ENCODE measurements at places on chromosomes 2 and 18.

DNA sequence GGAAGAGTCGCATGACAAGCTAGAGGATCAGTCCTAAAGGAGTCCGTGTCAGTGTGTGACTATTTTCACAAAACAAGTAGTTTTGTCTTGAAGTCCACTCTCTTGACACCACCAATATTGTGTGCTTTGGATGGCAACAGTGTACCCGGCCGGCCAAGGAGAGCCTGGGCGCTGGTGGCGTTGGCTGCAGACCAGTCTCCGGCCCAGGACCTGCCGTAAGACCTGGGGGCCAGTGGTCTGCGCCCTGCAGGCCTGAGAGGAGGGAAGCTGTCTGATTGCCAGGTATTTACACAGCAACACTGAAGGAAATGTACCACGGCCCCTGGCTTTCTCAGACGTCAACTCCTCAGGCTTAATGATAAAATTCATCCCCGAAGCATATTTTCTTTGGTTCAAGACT lies 472.4 kb upstream of the SALL3 start:
- DNase-seq, result no peak

DNA sequence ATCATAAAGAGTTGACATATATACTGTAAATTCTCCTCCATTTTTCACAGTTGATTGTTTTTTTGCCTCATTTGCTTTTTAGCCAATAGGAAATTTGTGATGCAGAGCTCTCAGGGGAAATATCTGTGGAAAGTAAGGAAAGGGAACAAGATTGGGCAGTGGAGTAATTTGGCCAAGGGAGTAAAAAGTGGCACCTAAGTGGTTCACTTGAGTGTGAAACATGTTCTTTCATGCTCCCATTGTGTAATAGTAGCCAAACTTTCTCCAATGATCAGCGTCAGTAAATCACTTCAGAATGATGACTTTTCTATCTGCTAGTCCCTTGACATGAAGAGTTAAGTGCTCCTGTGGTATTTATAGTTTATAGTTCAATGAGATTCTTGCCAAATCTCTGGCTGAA lies 141.9 kb upstream of the KCNJ3 start:
- DNase-seq, result no peak

DNA sequence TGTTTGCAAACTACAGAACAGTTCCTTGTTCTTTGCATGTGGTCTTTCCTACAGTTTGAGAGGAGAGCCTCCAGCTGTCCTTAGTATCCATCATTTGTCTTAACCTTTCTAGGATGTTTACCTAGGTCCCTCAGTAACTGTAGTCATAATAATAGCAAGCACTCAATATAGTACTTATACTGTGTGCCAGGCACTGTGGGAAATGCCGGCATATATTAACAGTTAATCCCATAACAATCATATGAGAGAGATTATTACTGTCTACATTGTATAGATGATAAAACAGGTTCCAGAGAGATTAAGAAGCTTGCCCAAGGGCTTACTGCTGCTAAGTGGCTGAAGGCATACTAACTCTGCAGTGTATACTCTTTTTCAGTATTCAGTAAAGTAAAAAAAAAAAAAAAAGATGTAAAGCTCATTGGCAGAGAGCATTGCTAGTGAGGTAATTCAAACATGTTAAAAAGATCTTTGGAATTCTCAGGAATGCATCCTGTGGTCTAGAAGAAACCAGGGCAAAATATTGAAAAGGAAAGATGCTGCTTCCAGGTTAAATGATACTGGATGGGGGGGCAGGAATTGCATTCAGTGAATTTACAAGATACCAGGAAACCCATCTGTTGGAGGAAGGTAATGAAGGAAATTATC lies 72.3 kb downstream of the SPTBN1 start:
- peak; percentile 65 for DNase-seq

- DNase-seq, result no peak
Measured at GRCh38 chr2:201233812-201234662, 26.3 kb upstream of the CASP8 start.

- no peak for DNase-seq
Measured at GRCh38 chr2:218980735-218981389, 4.1 kb downstream of the FEV start.

GRCh38 chr2:175036582-175037018 lies 31.4 kb upstream of the CHN1 start:
- DNase-seq, result peak; percentile 10

- DNase-seq, result peak; percentile 54
Measured at GRCh38 chr2:43312755-43313641, 86.6 kb upstream of the ZFP36L2 start.

- peak; percentile 34 for DNase-seq
Measured at GRCh38 chr2:54348646-54349045, 92.6 kb upstream of the TSPYL6 start.

- DNase-seq, result no peak
Measured at GRCh38 chr2:236870370-236870769, 215.3 kb upstream of the COPS8 start.

DNA sequence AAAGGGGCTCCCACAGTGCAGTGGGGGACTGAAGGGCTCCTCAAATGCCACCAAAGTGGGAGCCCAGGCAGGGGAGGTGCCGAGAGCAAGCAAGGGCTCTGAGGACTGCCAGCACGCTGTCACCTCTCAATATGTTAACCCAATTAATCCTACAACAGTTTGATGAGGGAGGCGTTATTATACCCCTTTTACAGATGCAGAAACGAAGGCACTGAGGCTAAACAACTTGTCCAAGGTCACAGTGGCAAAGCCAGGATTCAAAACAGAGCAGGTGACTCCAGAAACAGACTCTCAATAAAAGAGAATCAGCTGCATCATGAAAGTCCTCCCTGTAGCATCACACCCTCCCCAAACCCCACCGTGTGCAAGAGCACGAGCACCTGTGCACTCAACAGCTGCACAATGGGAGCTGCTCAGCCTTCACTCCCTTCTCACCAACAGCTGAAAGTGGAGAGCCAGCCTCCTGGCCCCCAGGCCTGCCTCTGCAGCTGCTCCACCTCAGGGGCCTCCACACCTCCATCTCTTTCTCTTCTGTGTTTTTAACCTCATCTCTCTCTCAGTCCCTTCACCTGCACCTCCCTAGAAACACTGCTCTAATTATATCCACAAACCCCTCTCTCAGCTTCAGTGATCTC lies 8.1 kb downstream of the NPC1 start:
- no peak for DNase-seq

- DNase-seq, result no peak
Measured at GRCh38 chr2:32773448-32773808, 145.6 kb downstream of the TTC27 start.

DNA sequence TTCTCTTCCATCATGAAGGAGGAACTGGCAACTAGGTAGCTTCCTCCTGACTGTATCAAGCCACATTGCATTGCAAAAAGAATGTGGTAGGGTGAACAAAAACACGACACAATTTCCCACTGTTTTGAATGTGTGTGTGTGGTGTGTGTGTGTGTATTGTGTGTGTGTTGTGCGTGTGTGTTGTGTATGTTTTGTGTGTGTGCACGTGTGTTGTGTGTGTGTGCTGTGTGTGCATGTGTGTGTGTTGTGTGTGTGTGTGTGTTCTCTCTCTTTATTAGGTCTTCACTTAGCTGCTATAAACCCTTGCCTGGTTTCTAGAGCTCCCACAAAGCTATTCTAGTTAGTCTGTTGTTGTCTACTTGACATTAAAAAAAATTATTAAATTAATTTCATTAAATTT lies 550.0 kb upstream of the GYPC start:
- DNase-seq, result no peak

DNA sequence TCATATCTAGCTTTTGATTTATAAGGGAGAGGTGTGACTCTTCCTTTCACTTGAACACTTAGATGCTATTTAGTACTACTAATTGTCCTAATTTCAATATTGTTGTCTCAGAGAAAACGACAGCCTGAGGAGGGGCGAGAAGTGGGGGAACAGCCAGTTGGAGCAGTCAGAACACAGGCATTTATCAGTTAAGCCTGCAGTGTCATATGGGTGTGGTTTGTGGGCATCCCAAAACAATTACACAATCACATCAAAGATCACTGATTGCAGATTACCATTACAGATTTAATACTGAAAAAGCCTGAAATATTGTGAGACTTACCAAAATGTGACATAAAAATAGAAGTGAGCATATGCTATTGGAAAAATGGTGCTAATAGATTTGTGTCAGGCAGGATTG lies 15.8 kb downstream of the TMEM131 start:
- no peak for DNase-seq

DNA sequence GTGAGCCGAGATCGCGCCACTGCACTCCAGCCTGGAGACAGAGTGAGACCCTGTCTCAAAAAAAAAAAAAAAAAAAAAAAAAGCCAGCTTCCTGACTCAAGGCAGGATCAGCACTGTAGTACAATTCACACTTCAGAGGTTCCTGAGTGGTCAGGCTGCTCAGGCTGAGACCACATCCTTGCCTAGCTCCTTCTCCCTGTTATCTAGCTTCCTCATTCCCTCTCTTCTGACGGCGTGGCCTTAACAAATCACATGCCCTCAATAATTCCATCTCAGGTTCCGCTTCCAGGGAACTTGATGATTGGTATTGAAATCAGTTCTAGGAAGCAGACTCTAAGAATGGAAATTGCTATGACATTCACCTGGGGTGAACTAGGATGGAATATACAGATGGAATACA lies 29.8 kb upstream of the KDM3A start:
- DNase-seq, result no peak

GRCh38 chr2:150557020-150557600 lies 69.6 kb upstream of the RND3 start:
- no peak for DNase-seq

GRCh38 chr2:238916875-238917590 lies 69.1 kb downstream of the TWIST2 start:
- no peak for DNase-seq

- peak; percentile 61 for DNase-seq
Measured at GRCh38 chr18:45384137-45384961, 230.9 kb upstream of the SLC14A2 start.

DNA sequence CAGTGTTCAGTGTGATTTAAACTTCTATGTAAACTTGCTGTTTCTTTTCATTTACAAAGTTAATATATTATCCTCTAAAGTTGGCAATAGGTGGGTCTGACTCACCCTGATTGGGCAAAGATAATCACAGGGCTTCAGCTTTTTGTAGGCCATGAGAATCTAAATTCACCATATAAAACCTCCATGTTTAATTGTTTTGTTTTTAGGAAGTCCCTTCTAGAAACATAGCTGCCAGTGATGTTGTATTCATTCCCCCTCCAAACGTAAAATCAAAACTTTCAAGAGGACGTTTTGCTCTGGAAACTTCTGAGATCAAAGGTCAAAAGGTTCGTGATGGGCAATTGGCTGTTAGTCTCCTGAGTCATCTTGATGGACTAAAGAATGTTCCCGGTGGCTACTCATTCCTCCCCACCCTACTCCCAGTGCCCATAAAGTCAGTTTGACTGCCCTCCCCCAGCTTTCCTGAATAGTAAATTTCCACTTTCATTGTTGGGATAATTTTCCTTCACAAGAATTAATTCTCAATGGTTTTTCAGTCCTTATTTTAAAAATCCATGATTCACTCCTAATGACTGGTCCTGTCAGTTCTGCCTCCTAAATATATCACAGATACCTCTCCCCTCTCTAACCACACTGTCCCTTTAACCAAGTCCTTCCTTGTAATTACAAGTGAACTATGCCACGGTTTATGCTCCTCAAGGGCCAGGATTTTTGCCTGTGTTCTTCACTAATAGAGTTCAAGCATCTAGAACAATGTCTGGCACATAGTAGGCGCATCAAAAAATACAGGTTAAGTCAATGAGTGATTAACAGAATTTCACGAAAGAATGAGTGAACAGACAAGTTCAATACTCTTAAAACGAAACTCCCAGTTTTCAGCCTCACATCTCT lies 164.4 kb upstream of the VRK2 start:
- DNase-seq, result peak; percentile 16

DNA sequence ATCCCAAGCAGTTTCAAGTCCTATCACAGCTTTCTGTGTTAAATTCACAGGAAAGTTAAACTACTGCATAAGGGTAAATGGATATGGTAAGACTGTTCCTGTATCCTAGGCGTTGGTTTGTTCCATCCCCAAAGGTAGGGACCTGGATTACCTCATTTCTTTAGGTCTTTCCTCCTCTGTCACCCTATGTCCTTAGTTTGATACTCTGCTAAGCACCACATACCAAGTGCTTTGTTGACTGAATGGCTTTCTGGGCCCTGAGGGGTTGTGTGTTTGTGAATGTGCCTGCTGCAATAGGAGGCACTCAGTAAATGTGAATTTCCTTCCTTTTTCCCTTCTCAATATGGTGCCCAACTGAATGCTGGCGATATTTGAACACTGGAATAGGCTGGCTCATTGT lies 7.8 kb downstream of the NOSTRIN start:
- DNase-seq, result no peak

DNA sequence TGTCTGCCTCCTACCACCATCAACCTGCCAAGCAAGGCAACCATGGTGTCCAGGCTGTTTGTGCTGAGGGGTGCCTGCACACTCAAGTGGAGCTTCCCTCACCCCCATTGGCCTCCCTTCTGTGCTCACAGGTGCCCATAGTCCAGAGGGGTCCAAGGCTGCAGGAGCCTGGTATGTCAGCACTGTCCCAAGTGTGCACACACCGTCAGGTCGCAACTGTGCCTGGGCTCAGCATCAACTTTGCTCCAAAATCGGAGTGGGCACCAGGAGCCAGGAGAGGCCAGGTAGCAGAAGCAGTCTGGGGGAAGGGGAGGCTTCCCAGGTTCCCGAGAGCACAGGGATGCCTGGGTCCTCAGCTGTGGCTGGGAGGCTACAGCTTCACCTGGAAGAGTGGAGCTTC lies 1528.2 kb upstream of the SLC39A10 start:
- DNase-seq, result no peak

- DNase-seq, result no peak
Measured at GRCh38 chr2:159484532-159484931, 131.8 kb downstream of the BAZ2B start.

GRCh38 chr2:112682101-112682500 lies 36.4 kb downstream of the SLC20A1 start:
- no peak for DNase-seq

DNA sequence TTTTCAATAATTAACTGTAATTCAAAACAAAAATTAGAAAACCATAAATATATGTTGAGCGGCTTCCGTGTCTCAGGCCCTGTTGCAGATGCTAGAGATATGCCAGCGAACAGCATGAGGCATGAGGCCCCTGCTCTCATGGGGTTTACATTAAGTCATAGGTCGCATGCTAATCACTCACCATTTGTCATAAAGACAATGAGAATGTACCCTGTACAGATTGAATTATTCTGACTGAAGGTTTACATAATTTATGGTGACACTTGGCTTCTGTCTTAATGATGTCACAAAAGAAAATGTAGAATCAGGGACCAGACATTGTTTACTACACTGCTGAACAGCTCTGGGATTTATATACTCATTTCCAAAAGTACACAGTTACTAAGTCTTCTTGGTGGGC lies 5.9 kb upstream of the VAPA start:
- no peak for DNase-seq

- DNase-seq, result no peak
Measured at GRCh38 chr2:104140361-104140760, 713.6 kb upstream of the POU3F3 start.

- peak; percentile 87 for DNase-seq
Measured at GRCh38 chr18:22503803-22504202, 86.1 kb upstream of the CTAGE1 start.

- no peak for DNase-seq
Measured at GRCh38 chr18:36602071-36602470, 226.7 kb downstream of the TPGS2 start.

GRCh38 chr2:60706021-60706420 lies 50.0 kb upstream of the PAPOLG start:
- DNase-seq, result no peak
